ENCODE measurements at places on chromosomes 7 and 10. TPM values are rescaled to one million over a fixed set of nuclear protein-coding genes. Genes with fewer than 3 reads are reported as not detected.

MPP7 gene
- 7.8 TPM for total RNA-seq

ANKRD30A gene
- total RNA-seq, result 0.09 TPM

FAM3C gene
- total RNA-seq, result 56.2 TPM

THSD7A gene
- 30.9 TPM for total RNA-seq

CRHR2 gene
- 1.1 TPM for total RNA-seq

LRRTM3 gene
- total RNA-seq, result 0.31 TPM

C7orf57 gene
- not detected for total RNA-seq

RBP3 gene
- total RNA-seq, result not detected

UBE2H gene
- total RNA-seq, result 92.1 TPM

Data from sciatic nerve (tissue), 2 donors.